ENCODE measurements at places on chromosomes 12 and 14.

GRCh38 chr12:6823182-6824084, 1.8 kb downstream of the GPR162 start:
- DNase-seq, result no peak

GRCh38 chr14:75821831-75822521, 159.8 kb downstream of the TGFB3 start:
- DNase-seq, result no peak

DNA sequence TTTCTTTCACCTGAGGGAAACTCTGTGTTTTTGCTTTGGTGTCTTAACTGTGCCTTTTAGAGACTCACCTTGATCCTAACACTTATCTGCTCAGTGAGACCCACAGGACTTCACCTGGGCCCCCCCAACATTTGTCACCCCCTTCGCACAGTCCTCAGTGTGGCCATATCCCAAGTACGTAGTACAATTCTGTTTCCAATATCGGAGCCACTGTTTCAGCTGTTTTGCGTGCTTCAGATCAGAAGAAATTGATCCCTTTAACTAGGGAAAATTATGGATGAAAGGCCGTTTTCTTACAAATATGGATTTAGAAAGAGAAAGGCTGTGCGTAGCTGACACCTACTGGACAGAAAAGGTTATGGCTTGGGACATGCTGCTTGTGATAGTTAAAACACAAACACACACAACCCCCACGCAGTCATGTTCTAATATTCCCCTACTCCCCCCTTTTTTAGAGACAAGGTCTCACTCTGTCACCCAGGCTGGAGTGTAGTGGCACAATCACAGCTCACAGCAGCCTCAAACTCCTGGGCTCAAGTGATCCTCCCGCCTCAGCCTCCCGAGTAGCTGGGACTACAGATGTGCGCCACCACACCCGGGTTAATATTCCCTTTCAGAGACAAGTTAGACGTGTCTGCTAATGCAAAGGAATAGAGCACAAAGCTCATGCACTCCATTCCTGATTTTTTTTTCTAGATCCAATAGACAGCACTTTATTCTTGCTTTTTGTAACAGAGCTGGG, 3.6 kb upstream of the SLC7A8 start:
- peak; percentile 76 for DNase-seq

GRCh38 chr12:79174626-79175025, 310.1 kb downstream of the SYT1 start:
- no peak for DNase-seq

GRCh38 chr12:90401185-90401584, 553.8 kb downstream of the CCER1 start:
- DNase-seq, result no peak

- peak; percentile 32 for DNase-seq
Observed at GRCh38 chr14:32693114-32693513, 245.6 kb upstream of the NPAS3 start.

GRCh38 chr14:79721399-79722084, 489.8 kb downstream of the DIO2 start:
- no peak for DNase-seq

- no peak for DNase-seq
Observed at GRCh38 chr12:9319842-9320173, 111.6 kb upstream of the PZP start.

Measured in NCI-H1417 (cell line).